ENCODE measurements at places on chromosomes 7 and 10.

- no peak for DNase-seq
These were observed 126.3 kb downstream of the MAD1L1 start for GRCh38 chr7:2106440-2106839.

GRCh38 chr7:34603711-34604444, 54.1 kb upstream of the NPSR1 start:
- DNase-seq, result no peak

- DNase-seq, result no peak
These were observed 14.0 kb upstream of the IL6 start for GRCh38 chr7:22712999-22713398.

- peak; percentile 75 for DNase-seq
These were observed 97.6 kb downstream of the CCNY start for GRCh38 chr10:35433851-35434426.

DNA sequence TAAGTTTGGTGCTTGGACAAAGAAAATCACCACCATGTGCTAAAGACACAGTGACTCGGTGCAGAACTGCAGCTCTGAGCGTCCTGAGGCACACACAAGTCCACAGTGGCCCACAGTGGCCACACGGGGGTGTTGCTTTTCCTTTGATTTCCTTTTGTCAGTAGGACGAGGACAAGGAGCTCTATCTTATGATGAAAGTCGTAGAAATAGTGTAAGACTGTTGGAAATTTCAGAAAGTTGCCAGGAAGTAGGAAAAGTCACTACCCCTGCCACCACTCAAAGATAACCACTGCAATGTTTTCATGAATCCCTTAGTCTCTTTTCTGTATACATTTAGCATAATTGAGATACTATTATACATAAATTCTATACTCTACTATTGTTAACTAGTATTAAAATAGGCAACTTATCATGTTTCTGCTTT, 146.0 kb downstream of the TNS3 start:
- DNase-seq, result peak; percentile 49

DNA sequence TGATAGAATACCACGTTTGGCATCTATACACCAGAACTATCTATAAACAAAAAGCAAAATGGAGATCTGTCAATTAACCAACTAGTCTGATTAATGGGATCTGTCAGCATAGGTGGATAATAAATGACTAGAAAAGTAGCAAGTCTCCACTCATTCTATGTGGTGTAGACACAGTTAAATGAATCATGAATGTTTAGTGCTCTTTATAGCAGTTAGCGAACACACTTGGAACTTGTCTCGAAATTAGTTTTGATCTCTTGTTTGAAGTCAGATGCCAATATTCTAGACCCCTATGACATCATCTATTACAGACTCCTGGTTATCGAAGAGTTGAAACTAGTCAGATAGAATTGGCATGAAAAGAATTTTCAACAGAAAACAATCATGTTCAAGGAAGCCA, 259.7 kb downstream of the AHR start:
- no peak for DNase-seq

- no peak for DNase-seq
These were observed 24.8 kb downstream of the GRB10 start for GRCh38 chr7:50757703-50758390.

GRCh38 chr10:116097239-116097784, 175.7 kb downstream of the GFRA1 start:
- DNase-seq, result no peak

DNA sequence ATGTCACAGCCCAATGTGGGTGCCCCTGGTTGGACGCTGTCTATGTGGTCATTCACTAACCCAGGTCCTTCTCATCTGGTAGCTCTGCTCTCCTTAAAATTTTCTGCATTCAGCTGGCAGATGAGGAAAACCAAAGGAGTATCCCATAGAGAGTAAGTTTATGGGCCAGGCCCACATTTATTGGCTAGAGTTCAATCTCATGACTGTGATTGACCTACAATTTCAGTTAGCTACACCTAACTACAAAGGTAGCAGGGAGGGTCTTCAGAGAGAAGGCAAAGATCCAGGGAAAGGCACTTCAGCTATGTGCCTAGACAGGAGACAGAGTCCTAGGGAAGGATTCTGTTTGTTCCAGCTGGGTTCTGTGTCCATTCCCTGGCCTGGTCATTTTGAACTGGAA, 23.7 kb upstream of the PPIF start:
- DNase-seq, result no peak

- no peak for DNase-seq
These were observed 26.6 kb upstream of the DOCK1 start for GRCh38 chr10:126878594-126878993.

DNA sequence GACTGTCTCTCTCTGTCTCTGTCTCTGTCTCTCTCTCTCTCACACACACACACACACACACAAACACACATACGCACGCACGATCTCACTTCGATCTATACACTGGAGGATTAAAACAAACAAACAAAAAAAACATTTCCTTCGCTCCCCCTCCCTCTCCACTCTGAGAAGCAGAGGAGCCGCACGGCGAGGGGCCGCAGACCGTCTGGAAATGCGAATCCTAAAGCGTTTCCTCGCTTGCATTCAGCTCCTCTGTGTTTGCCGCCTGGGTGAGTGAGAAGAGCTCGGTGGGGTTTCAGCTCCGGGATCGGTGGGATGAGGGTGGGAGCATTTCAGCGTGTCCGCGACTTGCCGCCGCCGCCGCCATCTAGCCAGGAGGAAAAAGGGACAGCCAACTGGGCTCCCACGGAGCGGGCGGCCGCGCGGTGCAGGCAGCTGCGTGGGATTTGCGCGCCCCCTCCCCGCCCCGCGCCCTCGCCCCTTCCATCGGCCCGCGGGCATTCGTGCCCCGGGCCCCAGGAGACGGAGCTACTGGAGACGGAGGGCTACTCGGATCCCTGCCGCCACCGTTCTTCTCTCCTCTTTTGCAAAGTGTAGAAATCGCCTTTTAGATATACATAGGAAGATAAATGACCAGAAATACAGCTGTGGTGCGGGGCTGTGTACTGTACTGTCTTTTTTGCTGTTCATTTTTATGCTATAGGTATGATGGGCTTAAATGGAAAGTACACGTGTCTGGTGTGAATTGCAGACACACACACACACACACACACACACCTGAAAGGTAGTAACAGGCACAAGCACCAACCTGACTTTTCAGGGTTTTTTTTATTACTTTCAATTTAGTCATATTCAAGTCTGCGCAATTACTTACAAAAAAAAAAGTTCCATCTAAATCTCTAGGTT, 581 bp downstream of the PTPRZ1 start:
- DNase-seq, result no peak

DNA sequence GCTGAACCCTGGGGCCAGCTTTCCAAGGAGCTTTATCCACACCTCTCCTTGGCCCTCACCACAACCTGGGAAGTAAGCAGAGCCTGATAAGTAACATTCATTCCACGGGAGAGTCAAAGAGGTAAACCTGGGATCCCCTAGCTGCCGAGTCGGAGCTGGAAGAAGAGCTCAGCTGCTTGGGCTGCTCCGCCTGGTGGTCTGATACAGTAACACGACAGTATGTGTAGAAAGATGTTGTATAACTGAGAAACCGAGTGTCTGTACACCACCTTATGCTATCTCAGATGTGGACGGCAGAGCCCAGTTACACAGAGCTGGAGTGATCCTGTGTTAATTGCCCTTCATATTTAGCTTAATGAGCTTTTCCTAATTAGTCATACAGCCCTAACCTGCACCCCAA, 151.3 kb upstream of the KMT2E start:
- DNase-seq, result no peak

- DNase-seq, result no peak
These were observed 15.4 kb downstream of the TAS2R41 start for GRCh38 chr7:143492799-143493739.

DNA sequence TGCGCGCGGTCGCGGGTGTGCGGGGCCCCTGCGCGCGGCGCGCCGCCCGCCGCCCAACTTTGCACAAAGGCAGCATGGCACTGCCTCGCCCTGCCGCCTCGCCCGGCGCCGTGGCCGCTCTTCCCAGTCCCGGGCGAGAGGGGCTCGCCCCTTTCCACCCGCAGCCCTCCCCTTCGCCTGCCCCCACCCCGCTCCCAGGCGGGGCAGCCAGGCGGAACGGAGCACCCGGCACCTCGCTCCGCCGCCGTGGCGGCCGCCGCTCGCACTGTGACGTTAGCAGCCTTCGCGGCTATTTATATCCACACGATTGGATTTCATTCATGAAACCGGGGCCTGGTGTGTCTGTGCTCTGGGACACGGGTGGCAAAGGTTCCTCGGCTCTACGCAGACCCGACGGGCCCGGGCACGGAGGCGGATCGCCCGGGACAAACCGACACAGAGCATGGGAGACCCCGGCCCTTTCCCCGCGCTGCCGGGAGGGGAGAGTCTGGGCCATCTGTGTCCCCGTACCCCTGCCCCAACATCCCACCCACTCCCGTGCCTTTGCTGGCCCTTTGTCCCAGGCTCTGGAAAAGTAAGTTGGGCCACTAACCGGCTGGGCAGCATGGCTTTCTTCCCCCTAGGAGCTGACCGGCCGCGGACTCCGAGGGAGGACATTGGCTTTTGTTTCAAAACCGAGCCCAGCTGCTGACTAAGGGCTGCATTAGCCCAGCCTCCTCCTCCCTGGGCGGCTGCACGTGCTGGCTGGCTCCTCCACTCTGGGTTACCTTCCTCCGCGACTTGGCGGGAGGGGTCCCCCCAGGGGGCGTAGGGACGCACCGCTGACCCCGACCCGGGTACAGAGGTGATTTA, at the start of gene RHOBTB1:
Gene RHOBTB1 (minus strand): TSS at position 128 of the 852 bp plus-strand sequence. CDS start 32,643 bp downstream, outside the sequence.
- DNase-seq, result peak; percentile 58

DNA sequence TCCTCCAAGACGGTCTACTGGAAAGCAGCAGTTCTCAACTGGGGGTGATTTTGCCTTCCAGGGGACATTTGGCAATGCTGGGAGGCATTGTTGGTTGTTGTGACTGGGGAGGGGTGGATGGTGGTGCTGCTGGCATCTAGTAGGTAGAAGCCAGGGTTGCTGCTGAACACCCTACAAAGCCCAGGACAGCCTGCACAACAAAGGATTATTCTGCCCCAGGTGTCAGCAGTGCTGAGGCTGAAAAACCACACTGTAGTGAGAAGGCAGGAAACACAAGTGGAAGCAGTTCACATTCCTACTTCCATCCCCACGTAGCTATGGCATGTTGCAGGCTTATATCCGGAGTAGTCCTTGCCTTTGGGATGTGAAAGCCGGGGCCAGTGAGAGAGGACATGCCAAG, 86.9 kb downstream of the AOAH start:
- no peak for DNase-seq

DNA sequence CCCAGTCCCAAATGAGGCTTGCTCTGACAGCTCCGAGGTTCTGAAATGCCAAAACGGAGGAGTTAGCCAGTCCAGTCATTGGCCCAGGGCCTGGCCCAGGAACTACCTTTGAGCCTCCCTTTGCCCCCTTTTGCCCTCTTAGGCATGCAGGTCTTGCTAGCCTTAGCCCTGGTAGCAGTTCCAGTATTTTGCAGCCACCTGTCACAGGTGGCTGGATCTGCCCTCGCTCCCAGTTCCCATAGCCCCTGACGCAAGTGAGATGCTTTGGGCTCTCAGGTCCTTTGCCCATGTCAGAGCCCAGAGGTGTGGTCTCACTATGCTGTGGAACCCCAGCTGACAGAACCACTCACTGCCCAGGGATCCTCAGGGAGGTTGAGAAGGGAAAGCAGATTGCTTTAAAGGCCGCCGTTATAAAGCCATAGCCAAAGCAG, 42.0 kb downstream of the GPRIN2 start:
- DNase-seq, result no peak

DNA sequence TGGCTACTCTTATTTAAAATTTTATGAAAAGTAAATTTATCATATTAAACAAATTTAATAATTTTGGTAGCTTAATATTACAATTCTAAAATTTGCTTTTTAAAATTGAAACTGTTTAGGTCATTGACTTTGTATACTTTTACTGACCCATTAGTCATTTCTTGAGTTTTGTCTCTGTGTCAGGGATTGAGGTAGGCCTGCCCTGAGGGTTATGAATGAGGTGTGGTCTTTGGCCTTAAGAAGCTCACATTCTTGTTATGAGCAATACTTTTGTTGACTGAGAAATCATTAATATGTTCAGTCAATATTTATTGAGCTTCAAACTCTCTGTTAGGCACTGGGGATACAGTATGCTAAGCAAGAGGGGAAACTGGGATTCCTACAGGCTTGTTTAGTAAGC, 47.0 kb upstream of the RPA3 start:
- no peak for DNase-seq

DNA sequence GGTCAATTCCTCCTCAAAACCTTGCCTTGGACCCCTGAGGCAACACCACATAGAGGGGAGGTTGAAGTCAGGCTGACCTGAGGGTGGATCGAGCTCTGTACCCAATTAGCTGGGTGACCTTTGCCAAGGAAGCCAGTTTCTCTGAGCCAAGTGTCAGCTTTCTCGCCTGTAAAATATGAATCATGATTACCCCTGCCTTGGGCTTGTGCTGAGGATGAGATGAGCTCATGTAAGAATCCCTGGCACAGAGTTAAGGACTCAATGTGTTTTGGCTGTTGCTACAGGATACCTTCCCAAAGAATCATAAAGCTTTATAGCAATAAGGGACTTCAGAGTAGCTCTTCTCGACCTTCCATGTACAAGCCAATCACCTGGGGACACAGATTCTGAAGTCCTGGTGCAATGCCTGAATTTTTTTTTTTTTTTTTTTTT, 43.5 kb upstream of the CACUL1 start:
- DNase-seq, result no peak

- no peak for DNase-seq
These were observed 133.7 kb upstream of the SEMA3E start for GRCh38 chr7:83782628-83783027.

- no peak for DNase-seq
These were observed 101.1 kb upstream of the PPIF start for GRCh38 chr10:79246209-79246581.

GRCh38 chr10:127067542-127068194, 128.7 kb downstream of the INSYN2A start:
- no peak for DNase-seq

- DNase-seq, result peak; percentile 83
These were observed 48.3 kb downstream of the ZNF783 start for GRCh38 chr7:149310113-149310836.

DNA sequence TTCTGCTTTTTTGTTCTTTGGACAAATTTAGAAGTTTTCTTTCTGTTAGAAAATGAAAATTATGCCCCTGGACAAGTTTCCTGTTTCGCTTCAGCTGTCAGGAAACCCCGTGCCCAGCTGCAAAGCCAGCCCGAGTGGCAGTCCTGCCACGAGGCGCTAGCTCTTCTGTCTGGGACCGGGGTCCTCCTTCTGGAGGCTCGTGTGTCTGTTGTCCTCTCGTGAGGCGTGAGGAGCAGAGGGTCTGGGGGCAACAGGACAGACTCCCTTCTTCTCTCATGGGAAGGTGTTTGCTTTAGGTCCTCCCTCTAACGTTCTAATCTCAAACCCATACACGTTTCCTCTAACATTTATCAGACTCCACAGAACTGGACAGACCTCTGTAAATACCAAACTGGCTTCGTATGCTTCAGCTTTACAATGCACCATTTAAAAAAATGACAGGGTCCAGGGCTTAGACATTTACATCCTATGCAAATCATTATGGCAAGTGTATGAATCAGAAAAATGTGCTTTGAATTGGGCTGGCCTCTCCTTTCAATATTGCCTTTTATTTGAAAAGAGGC, 184.5 kb upstream of the SHH start:
- no peak for DNase-seq

DNA sequence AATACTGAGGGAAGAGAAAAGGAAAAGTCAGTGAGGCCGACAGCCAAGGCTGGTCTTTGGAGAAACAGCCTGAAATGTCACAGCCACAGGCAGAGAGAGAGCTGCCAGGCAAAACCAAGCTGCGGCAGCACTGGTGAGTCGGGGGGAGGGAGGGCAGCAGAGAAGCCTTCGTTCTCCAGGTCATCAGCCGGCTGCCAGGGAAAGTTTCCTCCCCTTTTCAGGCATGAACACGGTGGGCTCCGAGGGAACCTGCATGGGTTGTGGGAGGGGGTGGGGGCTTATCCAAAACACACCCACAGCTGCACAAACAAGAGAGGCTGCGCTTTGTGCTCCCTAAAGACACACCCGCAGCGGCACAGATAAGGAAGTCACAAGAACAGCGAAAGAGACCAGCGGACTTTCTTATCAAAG, 62.3 kb upstream of the NKX6-2 start:
- peak; percentile 32 for DNase-seq
